Spinal cord (tissue), 10 donors: ENCODE measurements at places on chromosomes 11 and 22. TPM values are rescaled to one million over a fixed set of nuclear protein-coding genes. Genes with fewer than 3 reads are reported as not detected.

C11orf97 gene
- total RNA-seq = 4.7 TPM

LDHAL6A gene
- 0.06 TPM for total RNA-seq

XNDC1N gene
- total RNA-seq = 7.9 TPM

TMEM45B gene
- total RNA-seq = 3.2 TPM

SLC29A2 gene
- 1.6 TPM for total RNA-seq

RFPL2 gene
- total RNA-seq = 1.8 TPM

DEPDC7 gene
- total RNA-seq = 5.3 TPM

SGSM1 gene
- 6.3 TPM for total RNA-seq

DGAT2 gene
- 5.3 TPM for total RNA-seq

OR51T1 gene
- total RNA-seq = not detected

OSBP2 gene
- 20.7 TPM for total RNA-seq

CSNK1E gene
- total RNA-seq = 69.1 TPM

IGLL1 gene
- 0.28 TPM for total RNA-seq

OR52E4 gene
- not detected for total RNA-seq

ELFN2 gene
- 5.1 TPM for total RNA-seq

TRIM44 gene
- 27.6 TPM for total RNA-seq

MAPK8IP2 gene
- 19.8 TPM for total RNA-seq

CARD10 gene
- total RNA-seq = 4.0 TPM

OR52D1 gene
- total RNA-seq = not detected

PRRG4 gene
- 0.61 TPM for total RNA-seq

PATE2 gene
- 0.61 TPM for total RNA-seq

GLB1L2 gene
- 11.1 TPM for total RNA-seq

GLYAT gene
- not detected for total RNA-seq

TTC36 gene
- total RNA-seq = 0.99 TPM

TENM4 gene
- 43.6 TPM for total RNA-seq

SOX10 gene
- total RNA-seq = 41.4 TPM

SPTBN2 gene
- total RNA-seq = 69.9 TPM

C11orf87 gene
- total RNA-seq = 5.1 TPM

OR52H1 gene
- total RNA-seq = 0.40 TPM
